Stimulated activated memory B cell treated with anti-CD40 and anti-IgM and Interleukin-4, amounts not matched to agents 10 μg/mL and 1 μg/mL and 100 μg/mL, for 72 hours (primary cell): ENCODE measurements at places on chromosomes 6 and 20.

- peaks cover 11% of the 10 kb centered on the region for H3K4me1 ChIP-seq
- H3K4me3 ChIP-seq: no peak overlapping the region
- H3K36me3 ChIP-seq: peaks cover 5% of the 10 kb centered on the region
- peaks cover 13% of the 10 kb centered on the region for H3K27me3 ChIP-seq
Observed at GRCh38 chr20:25398376-25399036, 7.9 kb upstream of the ABHD12 start.

DNA sequence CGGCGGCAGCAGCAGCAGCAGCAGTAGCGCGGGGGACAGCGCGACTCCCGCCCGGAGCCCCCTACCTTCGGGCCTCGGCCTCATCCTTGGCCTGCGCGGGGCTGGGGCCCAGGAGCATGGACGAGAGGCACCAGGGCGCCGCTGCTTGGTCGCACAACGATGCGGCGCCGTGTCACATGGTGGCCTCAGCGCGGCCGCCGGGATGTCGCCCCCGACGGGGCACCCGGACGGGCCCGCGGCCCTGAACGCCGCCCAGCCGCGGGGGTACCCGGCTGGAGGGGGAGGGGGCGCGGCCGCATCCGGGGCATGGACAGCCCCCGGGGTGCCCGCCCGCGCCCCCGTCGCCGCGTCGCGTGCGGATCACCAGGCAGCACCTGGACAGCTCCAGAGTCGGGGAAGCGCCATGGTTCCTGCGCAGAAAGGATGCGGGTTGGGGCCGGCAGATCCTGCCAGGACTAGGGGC is 57.1 kb downstream of the CDH22 start:
- no peak overlapping the region for H3K4me3 ChIP-seq
- H3K27me3 ChIP-seq: peaks cover 80% of the 10 kb centered on the region
- no peak for ATAC-seq
- H3K4me1 ChIP-seq: no peaks in the 10 kb centered on the region
- H3K36me3 ChIP-seq: no peaks in the 10 kb centered on the region

- H3K27ac ChIP-seq: peak overlapping the region; percentile 91
- no peaks in the 10 kb centered on the region for H3K27me3 ChIP-seq
- peaks cover 15% of the 10 kb centered on the region for H3K36me3 ChIP-seq
- peaks cover 41% of the 10 kb centered on the region for H3K4me1 ChIP-seq
- ATAC-seq: no peak
- H3K4me3 ChIP-seq: peak overlapping the region; percentile 98
Observed at GRCh38 chr20:59043698-59044097, 1.1 kb upstream of the PRELID3B start.

- H3K4me1 ChIP-seq: peaks cover 26% of the 10 kb centered on the region
- H3K36me3 ChIP-seq: peaks cover 14% of the 10 kb centered on the region
- no peak overlapping the region for H3K4me3 ChIP-seq
- no peak overlapping the region for H3K27ac ChIP-seq
- ATAC-seq: no peak
Observed at GRCh38 chr6:84218091-84218490, 9.4 kb downstream of the CEP162 start.

DNA sequence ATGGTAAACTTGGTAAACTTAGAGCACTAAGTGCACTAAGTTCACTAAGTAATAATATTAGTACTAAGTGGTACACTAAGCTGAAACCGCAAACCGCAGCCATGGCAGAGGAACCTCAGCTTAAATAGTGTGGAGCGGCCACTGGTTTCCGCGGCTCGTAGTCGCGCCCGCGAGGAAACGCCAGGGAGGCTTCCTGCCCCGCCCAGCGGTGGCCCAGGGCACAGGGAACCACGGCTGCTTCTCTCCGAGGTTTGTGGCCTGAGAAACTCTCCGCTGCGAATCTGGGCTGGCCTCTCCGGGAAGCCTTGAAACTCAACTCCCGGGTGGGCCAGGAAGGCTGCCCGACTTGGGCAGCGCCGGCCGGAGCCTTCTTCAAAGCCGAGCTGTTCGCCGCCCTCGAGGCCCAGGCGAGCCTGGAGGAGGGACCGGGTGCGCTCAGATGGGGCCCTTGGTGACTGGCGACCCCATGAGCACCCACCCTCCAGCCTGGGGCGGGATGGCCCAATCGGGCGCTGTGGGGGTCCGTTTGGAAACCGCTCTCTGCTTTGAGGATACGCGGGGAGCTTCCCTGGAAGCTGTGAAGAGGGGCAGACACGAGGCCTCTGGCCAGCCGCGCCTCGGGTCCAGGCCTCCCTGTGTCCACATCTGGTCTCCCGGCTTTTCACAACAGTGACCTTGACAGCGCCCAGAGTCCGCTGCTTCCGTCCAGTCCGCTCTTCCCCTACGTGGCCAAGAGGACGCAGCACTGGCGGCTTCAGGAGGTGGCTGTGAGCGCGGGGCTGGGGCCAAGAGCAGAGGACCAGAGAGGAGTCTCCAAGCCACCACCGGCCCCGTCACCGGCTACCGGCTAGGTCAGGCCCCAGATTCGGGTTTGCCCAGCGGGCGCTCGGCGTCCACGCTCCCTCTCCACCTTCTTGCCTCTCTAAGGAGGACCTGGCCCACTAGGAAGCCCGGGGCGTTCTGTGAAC is 25.4 kb upstream of the HLA-E start:
- peak; percentile 67 for ATAC-seq
- peak overlapping the region; percentile 29 for H3K4me3 ChIP-seq
- H3K36me3 ChIP-seq: peaks cover 4% of the 10 kb centered on the region
- peaks cover 50% of the 10 kb centered on the region for H3K4me1 ChIP-seq

- H3K36me3 ChIP-seq: no peaks in the 10 kb centered on the region
- H3K27ac ChIP-seq: no peak overlapping the region
- no peak overlapping the region for H3K4me3 ChIP-seq
- ATAC-seq: no peak
- peaks cover 12% of the 10 kb centered on the region for H3K4me1 ChIP-seq
- peaks cover 45% of the 10 kb centered on the region for H3K27me3 ChIP-seq
Observed at GRCh38 chr6:13071550-13072345, 256.6 kb downstream of the TBC1D7 start.

- peaks cover 11% of the 10 kb centered on the region for H3K4me1 ChIP-seq
- ATAC-seq: no peak
- H3K27ac ChIP-seq: no peak overlapping the region
- H3K36me3 ChIP-seq: no peaks in the 10 kb centered on the region
Observed at GRCh38 chr20:19710336-19711120, 47.5 kb upstream of the RIN2 start.

DNA sequence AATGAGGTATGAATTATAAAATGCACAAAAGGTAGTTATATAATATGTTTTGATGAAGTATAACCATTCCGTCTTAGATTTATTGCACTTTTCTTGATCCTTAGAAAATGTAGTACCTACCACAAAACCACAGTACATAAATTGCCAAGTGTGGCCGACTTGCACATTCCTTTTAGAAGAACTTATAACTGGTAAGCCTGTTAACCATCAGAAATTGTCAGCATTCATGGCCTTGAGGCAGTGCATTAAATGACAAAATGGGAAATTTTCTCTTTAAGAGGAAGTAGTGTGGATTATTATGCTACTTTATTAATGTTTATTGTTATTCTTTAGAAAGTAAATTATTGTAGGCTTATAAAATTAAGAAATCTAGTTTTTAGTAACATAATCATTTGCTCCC is 29.6 kb downstream of the TAB2 start:
- no peak overlapping the region for H3K4me3 ChIP-seq
- H3K4me1 ChIP-seq: peaks cover 59% of the 10 kb centered on the region
- peaks cover 36% of the 10 kb centered on the region for H3K36me3 ChIP-seq
- no peak overlapping the region for H3K27ac ChIP-seq
- no peak for ATAC-seq

DNA sequence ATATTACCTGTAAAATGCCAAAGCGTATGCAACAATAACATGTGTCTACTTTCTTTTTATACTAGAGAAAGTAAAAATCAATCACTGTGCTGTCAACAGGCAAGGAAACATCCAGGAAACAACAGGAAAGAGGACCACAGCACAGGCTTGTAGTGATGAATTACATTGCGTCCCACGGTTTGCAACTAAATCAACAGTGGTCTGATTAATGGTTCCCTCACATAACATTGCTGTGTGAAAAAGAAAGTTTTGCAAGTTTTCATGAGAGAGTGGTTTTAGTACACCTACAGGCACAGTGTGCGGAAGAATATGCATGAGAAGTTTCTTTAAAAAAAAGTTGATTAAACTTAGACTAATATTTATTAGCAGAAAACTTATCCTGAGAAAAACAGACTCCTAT is 329.5 kb upstream of the HSF2 start:
- ATAC-seq: no peak
- no peak overlapping the region for H3K27ac ChIP-seq
- no peaks in the 10 kb centered on the region for H3K27me3 ChIP-seq
- no peak overlapping the region for H3K4me3 ChIP-seq

DNA sequence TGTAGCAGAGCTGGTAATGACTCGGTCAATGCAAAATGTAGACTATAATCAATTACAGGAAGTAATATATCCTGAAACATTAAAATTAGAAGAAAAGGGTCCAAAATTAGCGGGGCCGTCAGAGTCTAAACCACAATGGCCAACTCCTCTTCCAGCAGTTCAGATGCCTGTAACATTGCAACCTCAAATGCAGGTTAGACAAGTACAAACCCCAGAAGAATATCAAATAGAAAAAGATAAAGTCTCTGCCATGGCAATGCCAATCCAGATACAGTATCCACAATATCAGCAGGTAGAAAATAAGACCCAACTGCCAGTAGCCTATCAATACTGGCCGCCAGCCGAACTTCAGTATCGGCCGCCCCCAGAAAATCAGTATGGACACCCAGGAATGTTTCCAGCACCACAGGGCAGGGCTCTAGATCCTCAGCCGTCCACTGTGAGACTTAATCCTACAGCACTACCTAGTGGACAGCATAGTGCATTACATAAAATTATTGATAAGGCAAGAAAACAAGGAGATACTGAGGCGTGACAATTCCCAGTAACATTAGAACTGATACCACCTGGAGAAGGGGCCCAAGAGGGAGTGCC is 158.4 kb downstream of the GPX5 start:
- no peak for ATAC-seq
- H3K4me3 ChIP-seq: no peak overlapping the region
- peaks cover 15% of the 10 kb centered on the region for H3K4me1 ChIP-seq
- H3K27ac ChIP-seq: no peak overlapping the region
- peaks cover 77% of the 10 kb centered on the region for H3K27me3 ChIP-seq
- H3K36me3 ChIP-seq: no peaks in the 10 kb centered on the region

- peaks cover 39% of the 10 kb centered on the region for H3K36me3 ChIP-seq
- no peaks in the 10 kb centered on the region for H3K27me3 ChIP-seq
- no peak overlapping the region for H3K4me3 ChIP-seq
- no peak for ATAC-seq
- peaks cover 8% of the 10 kb centered on the region for H3K4me1 ChIP-seq
Observed at GRCh38 chr20:17636523-17637412, 45.3 kb downstream of the RRBP1 start.

GRCh38 chr6:129368076-129368475 is 341.9 kb downstream of the ARHGAP18 start:
- H3K36me3 ChIP-seq: no peaks in the 10 kb centered on the region
- H3K4me3 ChIP-seq: no peak overlapping the region
- ATAC-seq: peak; percentile 34
- H3K4me1 ChIP-seq: no peaks in the 10 kb centered on the region
- no peak overlapping the region for H3K27ac ChIP-seq
- H3K27me3 ChIP-seq: no peaks in the 10 kb centered on the region

DNA sequence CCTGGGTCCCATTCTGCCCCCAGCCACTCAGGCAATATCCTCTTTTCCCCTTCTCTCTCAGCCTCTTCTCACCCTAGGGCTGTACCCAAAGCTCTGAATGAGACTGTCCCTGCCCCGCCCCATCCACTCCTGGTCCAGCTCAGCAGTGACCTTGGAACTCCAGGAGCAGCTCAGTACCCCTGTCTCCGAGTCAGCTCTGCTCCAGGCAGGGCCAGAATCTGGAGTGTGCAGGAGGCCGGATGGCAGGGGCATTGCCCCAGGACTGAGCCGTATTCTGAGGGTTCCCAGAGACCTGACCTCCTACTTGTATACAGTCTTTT is 2.0 kb upstream of the RAET1G start:
- no peak overlapping the region for H3K4me3 ChIP-seq
- no peaks in the 10 kb centered on the region for H3K36me3 ChIP-seq
- no peak overlapping the region for H3K27ac ChIP-seq
- no peak for ATAC-seq
- peaks cover 98% of the 10 kb centered on the region for H3K27me3 ChIP-seq
- peaks cover 35% of the 10 kb centered on the region for H3K4me1 ChIP-seq

GRCh38 chr20:43565758-43566104 is 6.9 kb downstream of the SGK2 start:
- ATAC-seq: no peak
- H3K27me3 ChIP-seq: no peaks in the 10 kb centered on the region
- no peak overlapping the region for H3K27ac ChIP-seq

- peaks cover 6% of the 10 kb centered on the region for H3K4me1 ChIP-seq
- H3K27ac ChIP-seq: no peak overlapping the region
- H3K36me3 ChIP-seq: no peaks in the 10 kb centered on the region
- peaks cover 45% of the 10 kb centered on the region for H3K27me3 ChIP-seq
- H3K4me3 ChIP-seq: peak overlapping the region; percentile 15
Observed at GRCh38 chr20:9516234-9516871, 2.0 kb downstream of the LAMP5 start.

DNA sequence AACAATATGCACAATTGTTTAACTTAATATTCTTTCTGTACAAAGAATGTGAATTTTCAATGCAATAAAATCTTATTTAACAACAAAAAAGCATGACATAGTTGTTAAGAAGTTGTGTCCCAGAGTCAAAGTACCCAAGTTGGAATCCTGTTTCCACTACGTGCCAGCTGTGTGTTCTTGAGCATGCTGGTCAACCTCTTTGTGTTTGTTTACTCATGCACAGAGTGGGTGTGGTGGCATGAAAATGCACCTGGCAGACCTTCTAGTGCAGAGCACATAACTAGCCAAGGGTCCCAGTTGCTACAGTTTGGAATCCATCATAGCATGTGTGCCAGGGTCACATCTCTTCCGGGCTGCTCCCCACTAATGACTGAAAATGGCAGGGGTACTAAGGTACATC is 24.7 kb upstream of the MOCS1 start:
- H3K36me3 ChIP-seq: no peaks in the 10 kb centered on the region
- no peak for ATAC-seq
- no peak overlapping the region for H3K27ac ChIP-seq
- H3K27me3 ChIP-seq: peaks cover 18% of the 10 kb centered on the region
- H3K4me3 ChIP-seq: no peak overlapping the region

GRCh38 chr6:28003661-28004060 is 46.6 kb downstream of the OR2B6 start:
- no peak for ATAC-seq
- no peaks in the 10 kb centered on the region for H3K27me3 ChIP-seq
- H3K4me3 ChIP-seq: no peak overlapping the region
- H3K4me1 ChIP-seq: peaks cover 9% of the 10 kb centered on the region

DNA sequence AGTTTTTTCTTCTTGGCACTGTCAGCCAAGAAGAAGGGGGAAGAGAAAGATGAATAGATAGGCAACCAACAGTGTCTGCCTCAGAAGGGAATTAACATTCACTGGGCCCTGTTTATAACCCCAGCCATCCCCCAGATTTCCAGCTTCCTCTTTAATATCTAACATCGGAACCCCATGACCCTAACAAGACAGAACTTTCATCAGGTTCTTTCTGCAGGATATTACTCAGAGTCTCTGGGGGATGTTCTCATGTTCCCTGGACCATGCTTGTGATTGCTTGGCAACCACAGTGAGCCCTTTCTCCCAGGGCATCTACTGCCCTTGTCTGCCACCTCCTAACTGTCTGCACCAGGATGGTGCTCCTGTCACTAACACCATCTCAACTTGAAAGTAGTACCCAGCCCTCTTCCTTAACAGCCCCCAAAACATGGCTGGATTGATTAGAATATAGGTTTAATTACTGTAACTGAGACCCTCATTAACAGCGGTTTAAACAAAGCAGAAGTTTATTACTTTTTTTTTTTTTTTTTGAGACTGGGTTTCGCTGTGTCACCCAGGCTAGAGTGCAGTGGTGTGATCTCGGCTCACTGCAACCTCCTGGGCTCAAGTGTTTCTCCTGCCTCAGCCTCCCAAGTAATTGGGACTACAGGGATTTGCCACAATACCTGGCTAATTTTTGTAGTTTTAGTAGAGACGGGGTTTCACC is 12.0 kb upstream of the PTPN1 start:
- peaks cover 73% of the 10 kb centered on the region for H3K4me1 ChIP-seq
- H3K27ac ChIP-seq: peak overlapping the region; percentile 92
- peak; percentile 88 for ATAC-seq
- peak overlapping the region; percentile 50 for H3K4me3 ChIP-seq
- no peaks in the 10 kb centered on the region for H3K27me3 ChIP-seq
